ENCODE measurements at places on chromosomes 7 and 10. TPM values are rescaled to one million over a fixed set of nuclear protein-coding genes. Genes with fewer than 3 reads are reported as not detected.

PRSS1 gene
- total RNA-seq = 71.2 TPM

GRCh38 chr7:94044806-94045205, 40.7 kb upstream of the BET1 start:
- no peak for DNase-seq
- no peaks in the 10 kb centered on the region for H3K4me1 ChIP-seq
- H3K27ac ChIP-seq = no peak overlapping the region
- no peaks in the 10 kb centered on the region for H3K27me3 ChIP-seq

GRCh38 chr7:26439521-26440232, 148.0 kb downstream of the SNX10 start:
- no peaks in the 10 kb centered on the region for H3K27me3 ChIP-seq
- no peak for DNase-seq
- H3K27ac ChIP-seq = no peak overlapping the region
- no peaks in the 10 kb centered on the region for H3K36me3 ChIP-seq
- peaks cover 11% of the 10 kb centered on the region for H3K4me1 ChIP-seq

PRF1 gene
- total RNA-seq = not detected

LLCFC1 gene
- total RNA-seq = not detected

DNA sequence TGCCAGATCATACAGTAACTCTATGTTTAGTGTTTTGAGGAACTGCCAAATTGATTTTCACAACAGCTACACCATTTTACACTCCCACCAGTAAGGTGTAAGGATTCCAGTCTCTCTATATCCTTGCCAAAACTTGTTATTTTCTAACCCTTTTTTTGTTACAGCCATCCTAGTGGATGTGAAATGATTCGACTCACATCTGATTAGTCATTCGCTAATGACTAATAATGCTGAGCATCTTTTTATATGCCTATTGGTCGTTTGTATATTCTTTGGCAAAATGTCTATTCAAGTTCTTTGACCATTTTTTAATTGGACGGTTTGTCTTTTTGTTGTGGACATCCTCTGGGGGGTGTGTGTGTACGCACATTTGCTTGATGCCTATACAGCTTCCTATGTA, 142.8 kb downstream of the DGKB start:
- no peaks in the 10 kb centered on the region for H3K27me3 ChIP-seq
- H3K36me3 ChIP-seq = no peaks in the 10 kb centered on the region
- H3K27ac ChIP-seq = no peak overlapping the region

CHST12 gene
- total RNA-seq = 7.2 TPM

DNA sequence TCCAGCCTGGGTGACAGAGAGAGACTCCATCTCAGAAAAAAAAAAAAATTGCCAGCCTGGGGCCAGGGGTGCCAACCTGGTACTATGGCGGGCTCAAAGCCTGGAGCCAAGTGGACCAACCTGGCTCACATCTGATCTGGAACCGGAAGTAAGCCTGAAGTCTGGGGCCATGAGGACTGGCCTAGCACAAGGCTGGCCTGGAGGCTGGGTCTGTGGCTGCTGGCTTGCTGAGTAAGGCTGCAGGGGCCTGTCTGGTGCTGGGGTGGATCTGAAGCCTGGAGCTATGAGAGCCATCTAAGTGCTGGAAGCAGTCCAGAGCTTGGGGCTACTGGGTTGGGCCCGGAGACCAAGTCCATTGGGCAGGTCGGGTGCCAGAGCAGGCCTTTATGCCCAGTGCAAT, 84.9 kb downstream of the CCDC3 start:
- DNase-seq = no peak
- no peaks in the 10 kb centered on the region for H3K36me3 ChIP-seq
- no peak overlapping the region for H3K27ac ChIP-seq
- no peak overlapping the region for H3K4me3 ChIP-seq
- no peaks in the 10 kb centered on the region for H3K4me1 ChIP-seq

DNA sequence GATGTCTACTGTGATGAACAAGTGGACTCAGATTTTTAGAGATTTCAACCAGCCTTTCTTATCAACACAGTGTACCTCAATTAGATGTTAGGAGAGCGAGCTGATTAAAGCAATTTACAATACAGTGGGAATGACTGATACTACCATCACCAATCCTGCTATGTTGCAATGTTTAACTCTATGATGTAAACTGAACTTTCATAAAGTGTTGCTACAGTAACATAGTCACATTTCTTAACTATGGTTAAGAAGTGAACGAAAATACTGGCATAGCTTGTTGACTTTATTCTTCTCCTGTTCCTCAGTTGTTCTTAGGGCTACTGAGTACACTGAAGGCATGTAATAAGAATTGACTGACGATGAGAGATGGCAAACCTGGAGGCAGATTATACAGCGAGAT, 139.8 kb downstream of the MYOF start:
- no peak overlapping the region for H3K27ac ChIP-seq
- H3K4me1 ChIP-seq = no peaks in the 10 kb centered on the region
- no peaks in the 10 kb centered on the region for H3K36me3 ChIP-seq

FUOM gene
- total RNA-seq = 34.6 TPM

SP4 gene
- 8.0 TPM for total RNA-seq

HABP2 gene
- total RNA-seq = 109 TPM

SHOC2 gene
- 45.2 TPM for total RNA-seq

DNA sequence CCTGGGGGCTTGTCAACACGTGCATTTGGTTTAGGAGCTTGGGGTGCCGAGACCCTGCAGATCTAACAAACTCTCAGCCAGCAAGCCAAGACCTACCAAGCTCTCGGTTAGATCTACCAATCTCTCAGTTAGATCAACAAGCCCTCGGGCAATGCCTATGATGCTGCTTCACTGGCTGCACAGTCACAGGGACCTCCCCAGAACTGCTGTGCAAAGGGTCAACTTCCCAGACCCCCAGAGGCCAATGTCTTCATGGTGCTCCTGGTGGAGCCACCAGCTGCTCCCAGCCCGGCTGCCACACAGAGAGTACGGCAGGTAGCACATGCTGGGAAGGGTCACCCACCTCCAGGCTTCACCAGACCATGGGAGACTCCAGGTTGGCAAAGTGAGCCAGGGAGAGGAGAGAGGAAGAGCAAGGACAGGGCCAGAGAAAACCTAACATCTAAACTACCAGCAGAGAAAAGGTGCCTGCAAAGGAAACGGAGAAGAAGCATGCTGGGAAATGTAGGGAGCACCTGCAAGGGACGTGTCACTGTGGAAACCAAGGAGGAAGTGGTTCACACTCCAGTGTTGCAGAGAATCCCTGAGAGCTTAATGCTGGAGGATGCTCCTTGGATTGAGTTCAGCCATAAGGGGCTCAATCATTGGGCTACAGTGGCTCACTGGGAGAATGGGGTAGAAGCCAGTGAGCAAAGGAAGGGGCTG, 51.5 kb upstream of the GDF10 start:
- DNase-seq = no peak
- H3K27ac ChIP-seq = no peak overlapping the region
- H3K4me1 ChIP-seq = no peaks in the 10 kb centered on the region
- H3K36me3 ChIP-seq = no peaks in the 10 kb centered on the region

DNA sequence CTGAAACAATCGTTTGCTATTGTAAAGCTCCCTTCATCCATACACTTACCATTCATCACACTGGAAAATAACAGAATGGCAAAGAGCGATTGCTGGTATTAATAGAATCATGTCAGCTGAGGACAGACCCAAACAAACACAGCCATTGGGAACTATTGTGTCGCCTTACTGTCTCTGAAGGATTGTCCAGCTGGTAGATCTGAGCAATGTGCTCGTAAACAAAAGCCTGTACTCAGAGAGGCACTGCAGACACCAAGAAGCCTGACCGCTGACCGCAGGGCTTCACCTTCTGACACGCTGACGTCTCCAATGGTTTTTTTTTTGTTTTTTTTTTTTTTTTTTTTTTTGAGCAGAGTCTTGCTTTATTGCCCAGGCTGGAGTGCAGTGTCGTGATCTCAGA, 151.0 kb upstream of the FRMD4A start:
- no peak overlapping the region for H3K27ac ChIP-seq
- no peak overlapping the region for H3K4me3 ChIP-seq
- no peaks in the 10 kb centered on the region for H3K27me3 ChIP-seq
- no peaks in the 10 kb centered on the region for H3K36me3 ChIP-seq
- DNase-seq = no peak

DNA sequence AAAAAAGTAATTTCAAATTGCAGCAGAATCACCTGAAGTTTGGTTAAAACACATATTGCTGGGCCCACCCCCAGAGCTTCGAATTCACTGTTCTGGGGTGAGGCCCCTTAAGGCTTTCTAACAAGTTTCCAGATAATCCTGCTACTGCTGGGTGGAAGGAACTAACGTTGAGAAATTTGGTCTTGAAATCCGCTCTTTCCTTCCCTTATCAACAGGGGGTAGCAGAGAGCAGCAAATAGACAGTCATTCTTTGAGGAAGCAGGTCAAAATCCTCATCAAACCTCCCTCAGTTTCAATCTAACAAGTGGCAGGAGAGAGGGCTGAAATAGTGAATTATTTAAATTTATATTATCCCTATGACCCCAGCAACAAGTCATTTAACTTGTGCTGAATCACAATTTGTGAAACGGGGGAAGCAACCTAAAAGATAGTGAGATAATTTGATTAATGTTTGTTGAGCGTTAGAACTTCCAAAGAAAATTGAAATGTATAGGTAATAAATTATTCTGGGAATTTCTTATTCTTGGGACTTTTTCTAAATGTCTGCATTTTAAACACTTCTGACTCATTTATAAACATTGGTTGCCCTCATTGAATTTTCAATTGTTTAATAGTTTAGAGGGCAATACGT, 21.7 kb upstream of the MALSU1 start:
- no peak overlapping the region for H3K27ac ChIP-seq
- DNase-seq = peak; percentile 79
- no peaks in the 10 kb centered on the region for H3K4me1 ChIP-seq
- no peaks in the 10 kb centered on the region for H3K36me3 ChIP-seq

DNA sequence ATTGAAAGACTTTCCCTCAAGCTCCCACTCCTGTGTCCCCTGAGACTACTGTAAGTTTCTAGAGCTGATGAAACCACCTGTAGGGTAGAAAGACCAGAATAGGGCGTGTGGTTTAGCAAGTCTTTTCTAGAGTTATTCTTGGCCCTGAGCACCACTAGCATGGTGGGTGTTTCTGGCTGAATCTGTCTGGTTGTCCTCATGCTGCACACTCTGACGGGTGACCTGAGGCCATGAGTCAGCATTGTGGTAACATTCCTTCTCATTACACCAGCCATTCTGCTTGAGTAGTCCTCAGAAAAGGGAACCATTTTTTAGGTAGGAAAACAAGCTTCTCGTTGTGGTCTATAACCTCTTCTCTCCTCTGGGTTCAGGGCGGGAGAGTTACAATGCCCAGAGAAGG, 250.3 kb downstream of the SNX13 start:
- no peak overlapping the region for H3K27ac ChIP-seq
- H3K27me3 ChIP-seq = no peaks in the 10 kb centered on the region
- no peak overlapping the region for H3K4me3 ChIP-seq
- no peaks in the 10 kb centered on the region for H3K4me1 ChIP-seq

PTPN12 gene
- 55.1 TPM for total RNA-seq

TMEM229A gene
- total RNA-seq = 0.17 TPM

Data from hepatocyte (in vitro differentiated cells).